ENCODE measurements at places on chromosomes 3 and 15. TPM values are rescaled to one million over a fixed set of nuclear protein-coding genes. Genes with fewer than 3 reads are reported as not detected.

GOLGA8M gene
- 4.0 TPM for total RNA-seq

GPR160 gene
- 4.2 TPM for total RNA-seq

- no peaks in the 10 kb centered on the region for H3K4me1 ChIP-seq
- H3K4me3 ChIP-seq = no peak overlapping the region
- no peaks in the 10 kb centered on the region for H3K36me3 ChIP-seq
- no peak overlapping the region for H3K27ac ChIP-seq
Measured at GRCh38 chr3:149772861-149773260, 19.5 kb downstream of the ANKUB1 start.

DNA sequence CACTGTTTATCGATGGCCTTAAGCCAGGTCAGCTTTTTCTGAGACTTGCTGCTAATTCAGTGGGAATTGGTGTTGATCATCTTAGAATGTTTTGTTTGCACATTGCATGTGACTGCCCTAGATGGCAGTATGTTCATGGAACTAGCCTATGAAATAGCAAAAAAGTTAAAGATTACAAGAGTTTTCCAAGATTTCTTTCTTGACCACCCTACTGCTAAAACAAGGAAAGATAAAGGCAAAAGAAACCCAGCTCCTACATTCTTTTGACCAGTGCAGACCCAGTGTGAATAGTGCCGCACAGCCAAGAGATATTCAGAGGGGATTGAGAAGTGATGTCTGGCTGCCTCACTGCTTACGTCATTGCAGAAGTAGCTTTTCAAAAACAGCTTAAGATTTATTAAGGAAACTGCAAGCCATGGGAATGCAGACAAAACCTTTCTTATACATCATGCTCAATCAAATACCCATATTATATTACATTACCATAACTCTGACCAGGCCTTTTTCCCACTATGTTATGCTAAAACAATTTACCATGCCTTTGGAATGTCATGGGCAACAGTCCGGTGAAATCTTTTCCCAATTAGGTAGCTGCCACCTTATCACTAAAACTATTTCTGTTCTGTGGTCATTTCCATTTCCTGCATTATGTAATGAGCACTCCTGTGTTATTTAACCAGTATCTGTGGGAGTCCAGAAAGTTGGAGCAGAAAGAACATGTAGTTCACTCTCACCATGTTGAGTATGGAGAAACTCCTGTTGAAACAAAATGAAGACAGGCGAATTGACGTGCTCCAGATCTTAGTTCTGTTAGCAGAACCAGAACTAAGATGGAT is 6.0 kb downstream of the PHLDB2 start:
- no peak overlapping the region for H3K4me3 ChIP-seq
- no peaks in the 10 kb centered on the region for H3K27me3 ChIP-seq
- H3K36me3 ChIP-seq = no peaks in the 10 kb centered on the region
- DNase-seq = no peak

DNA sequence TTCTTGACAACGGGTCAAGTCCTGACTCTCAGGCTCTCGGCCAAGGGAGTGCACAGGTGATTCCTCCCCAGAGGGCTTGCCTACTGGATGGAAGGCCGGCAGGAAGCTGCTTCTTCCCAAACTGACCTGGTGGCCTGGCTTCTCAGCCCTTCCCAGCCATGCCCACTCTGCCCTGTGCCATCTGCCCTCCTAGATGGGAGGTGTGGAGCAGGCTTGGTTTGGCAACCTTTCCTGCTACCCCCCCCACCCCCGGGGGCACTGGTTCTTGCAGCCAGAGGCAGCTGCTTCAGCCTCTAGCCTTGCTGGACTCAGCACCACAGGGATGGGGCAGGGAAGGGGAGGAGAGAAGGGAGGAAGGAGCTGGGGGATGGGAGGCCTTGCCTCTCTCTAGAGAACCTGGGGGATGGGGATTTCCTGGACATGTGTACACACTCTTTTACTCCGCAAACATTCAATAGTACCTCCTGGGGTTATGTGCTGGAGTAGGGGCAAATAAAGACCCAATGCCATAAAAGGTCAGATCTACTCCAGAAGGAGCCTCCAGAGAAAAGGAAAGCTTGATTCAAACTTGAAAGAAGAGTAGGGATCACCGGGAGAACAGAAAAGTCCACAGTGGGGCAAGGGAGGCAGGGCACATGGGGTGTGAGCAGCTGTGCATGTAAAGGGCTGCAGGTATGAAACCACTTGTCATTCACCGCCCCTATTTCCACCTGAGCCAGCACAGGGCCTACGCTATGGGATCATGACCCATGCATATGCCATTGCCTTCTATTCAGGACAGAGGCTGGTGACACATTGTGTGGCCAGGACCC is 4.2 kb upstream of the DAPK2 start:
- H3K4me1 ChIP-seq = no peaks in the 10 kb centered on the region
- no peaks in the 10 kb centered on the region for H3K27me3 ChIP-seq
- H3K4me3 ChIP-seq = no peak overlapping the region
- no peaks in the 10 kb centered on the region for H3K36me3 ChIP-seq
- no peak for DNase-seq

- no peak for DNase-seq
- H3K36me3 ChIP-seq = no peaks in the 10 kb centered on the region
- H3K4me3 ChIP-seq = no peak overlapping the region
- peaks cover 7% of the 10 kb centered on the region for H3K4me1 ChIP-seq
- no peaks in the 10 kb centered on the region for H3K27me3 ChIP-seq
- no peak overlapping the region for H3K27ac ChIP-seq
Measured at GRCh38 chr15:78033864-78034263, 43.6 kb downstream of the TBC1D2B start.

Data from breast epithelium (tissue), 4 donors.